NCI-H1436 treated with DMSO at 0.1 percent for 48 hours (cell line): ENCODE measurements at places on chromosomes 7 and 10.

DNA sequence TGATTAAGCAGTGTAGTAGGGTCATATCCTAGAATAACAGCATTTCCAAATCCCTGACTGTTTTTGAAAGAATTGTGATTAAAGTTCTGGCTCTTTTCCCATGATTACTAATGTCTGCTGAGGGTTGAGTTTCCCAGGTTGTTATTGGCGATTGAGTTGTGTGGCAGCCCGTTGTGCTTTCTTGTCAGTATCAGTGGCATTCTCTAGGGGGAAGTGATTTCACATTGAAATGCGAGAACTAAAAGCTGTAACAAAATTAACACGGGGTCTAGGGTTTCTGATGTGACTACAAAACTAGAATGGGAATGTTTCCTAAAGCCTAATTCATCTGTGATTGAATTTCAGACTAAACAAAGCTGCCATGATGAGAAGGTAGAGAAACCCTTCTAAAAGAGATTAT, 349.4 kb downstream of the EXOC4 start:
- DNase-seq, result peak; percentile 58

DNA sequence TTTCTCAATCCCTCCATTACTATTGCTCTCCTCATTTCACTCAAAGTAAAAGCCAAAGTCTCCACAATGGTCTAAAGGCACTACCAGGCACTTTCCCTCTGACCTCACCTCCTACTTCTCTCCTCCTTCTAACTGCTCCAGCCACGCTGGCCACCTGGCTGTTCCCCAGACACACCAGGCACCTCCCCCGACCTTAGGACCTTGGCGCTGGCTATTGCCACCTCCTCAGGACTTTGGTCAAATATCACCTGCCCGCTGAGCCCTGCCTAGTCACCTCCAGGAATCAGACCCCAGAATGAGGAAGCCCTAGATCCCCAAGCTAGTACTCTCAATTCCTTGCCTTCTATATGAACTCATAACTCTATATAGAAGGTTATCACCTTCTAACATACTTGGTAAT, 66.2 kb upstream of the STEAP1B start:
- no peak for DNase-seq

DNA sequence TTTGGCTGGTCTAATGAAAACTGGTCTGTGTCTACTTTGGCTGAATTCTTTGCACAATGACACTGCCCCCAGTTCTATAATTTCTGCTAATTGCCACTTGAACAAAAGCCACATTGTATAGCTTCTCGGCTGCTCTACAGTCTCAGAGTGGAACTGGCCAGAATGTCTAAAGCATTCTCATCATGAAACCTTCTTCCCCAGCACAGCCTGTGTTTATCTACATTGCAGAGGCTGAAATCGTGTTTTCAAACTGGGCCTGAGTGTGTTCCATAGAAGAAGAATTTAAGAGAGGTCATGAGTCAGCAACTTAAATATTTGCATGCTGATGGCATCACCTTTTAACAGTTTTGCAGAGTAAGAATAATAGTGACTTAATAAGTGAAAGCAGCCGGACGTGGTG, 177.2 kb downstream of the BUB3 start:
- DNase-seq, result no peak

GRCh38 chr10:65570143-65571010, 1355.5 kb upstream of the LRRTM3 start:
- peak; percentile 71 for DNase-seq

DNA sequence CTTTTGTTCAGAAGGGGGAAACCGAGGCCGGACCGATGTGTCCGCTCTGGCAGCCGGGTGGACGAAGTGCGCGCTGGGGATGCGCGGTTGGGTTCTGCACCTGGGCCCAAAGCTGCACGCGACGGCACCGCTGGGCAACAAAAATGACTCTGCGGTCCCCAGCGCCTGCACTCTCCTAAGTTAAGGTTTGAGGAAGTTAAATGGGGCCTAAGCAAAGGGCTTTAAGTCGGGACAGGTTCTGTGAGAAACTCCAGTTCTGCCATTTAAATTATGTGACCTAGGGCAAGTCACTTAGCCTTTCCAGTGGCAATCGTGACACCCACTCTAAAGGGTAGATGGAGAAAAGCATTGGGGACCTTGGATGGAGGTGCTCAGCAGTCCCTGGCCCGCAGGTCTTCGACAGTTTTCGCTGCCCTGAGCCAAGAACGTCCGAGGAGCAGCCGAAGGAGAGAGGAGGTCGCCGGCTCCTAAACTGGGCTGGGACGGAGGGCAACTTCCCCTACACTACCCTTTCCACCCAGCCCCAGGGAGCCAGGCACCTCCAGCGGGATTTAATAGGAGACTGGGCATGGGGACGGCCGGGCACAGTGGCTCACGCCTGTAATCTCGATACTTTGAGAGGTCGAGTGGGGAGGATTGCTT, 534 bp upstream of the ACBD5 start:
- no peak for DNase-seq
